ENCODE measurements at places on chromosomes 1 and 21. TPM values are rescaled to one million over a fixed set of nuclear protein-coding genes. Genes with fewer than 3 reads are reported as not detected.

Gene ADGRL4
- 31.9 TPM for total RNA-seq

Gene COL8A2
- total RNA-seq = 48.5 TPM

GRCh38 chr1:83839566-83840173, 159.3 kb downstream of the TTLL7 start:
- no peak for DNase-seq

Gene PPM1J
- 3.7 TPM for total RNA-seq

GRCh38 chr1:70930062-70930461, 117.6 kb downstream of the PTGER3 start:
- no peak for DNase-seq

- DNase-seq = no peak
These were observed 68.0 kb downstream of the VAV3 start for GRCh38 chr1:107896936-107897335.
